ENCODE measurements at places on chromosomes 1 and 21.

GRCh38 chr1:6488602-6489382, 2.7 kb downstream of the PLEKHG5 start:
- no peak for DNase-seq

DNA sequence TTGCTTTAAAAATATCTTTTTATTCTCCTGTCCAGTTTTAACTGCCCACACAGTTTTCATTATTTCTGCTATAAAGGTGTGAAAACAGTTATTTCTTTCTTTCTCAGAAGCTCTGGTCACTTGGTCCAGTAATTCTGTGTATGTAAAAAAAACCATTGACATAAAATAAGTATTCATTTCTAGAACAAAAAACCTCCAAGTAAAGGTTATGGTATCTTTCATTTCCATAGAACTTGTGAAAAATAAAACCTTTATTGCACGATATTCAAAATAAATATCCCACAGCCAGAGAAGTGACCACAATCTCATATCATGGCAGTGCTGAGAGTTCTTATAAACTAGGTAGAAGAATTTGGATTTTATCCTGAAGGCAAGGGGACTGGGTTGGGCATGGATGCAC, 96.9 kb upstream of the TNFSF4 start:
- no peak for DNase-seq

DNA sequence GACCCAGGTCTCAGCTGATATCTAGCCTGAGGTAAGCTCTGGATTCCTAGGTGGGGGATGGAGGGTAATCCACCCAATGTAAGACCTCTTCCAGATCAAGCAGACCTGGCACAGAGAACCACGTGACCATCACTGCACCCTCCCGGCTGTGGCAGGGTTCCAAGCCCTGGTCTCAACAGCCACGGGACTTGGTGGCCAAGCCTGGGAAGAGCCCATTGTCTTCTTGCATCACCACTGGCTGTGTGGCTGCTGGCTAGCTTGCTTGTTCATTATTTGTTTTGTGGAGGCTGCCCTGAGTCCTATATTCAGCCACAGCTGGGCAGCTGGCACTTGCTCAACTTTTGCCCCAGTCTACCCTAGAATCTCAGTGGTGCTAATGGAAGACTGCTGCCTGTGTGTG, 24.1 kb upstream of the NFASC start:
- DNase-seq = no peak

DNA sequence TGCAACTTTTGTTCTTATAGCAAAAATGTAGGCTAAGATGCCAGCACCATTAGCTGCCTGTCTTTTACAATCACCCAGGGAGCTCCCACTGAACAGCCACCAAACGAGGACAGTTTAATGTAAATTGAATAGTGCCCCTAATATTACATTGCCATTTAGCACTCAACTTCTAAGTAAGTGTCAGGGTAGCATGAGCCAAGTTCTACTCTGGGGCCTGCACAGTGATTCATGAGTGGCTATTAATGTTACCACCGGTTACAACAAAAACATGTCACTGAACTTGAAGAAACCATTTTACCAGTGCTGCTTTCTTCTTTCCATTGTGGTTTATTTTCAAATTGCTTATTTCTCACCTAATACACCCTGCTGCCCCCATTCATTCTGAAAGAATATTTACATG, 295.6 kb upstream of the RRP15 start:
- DNase-seq = no peak

DNA sequence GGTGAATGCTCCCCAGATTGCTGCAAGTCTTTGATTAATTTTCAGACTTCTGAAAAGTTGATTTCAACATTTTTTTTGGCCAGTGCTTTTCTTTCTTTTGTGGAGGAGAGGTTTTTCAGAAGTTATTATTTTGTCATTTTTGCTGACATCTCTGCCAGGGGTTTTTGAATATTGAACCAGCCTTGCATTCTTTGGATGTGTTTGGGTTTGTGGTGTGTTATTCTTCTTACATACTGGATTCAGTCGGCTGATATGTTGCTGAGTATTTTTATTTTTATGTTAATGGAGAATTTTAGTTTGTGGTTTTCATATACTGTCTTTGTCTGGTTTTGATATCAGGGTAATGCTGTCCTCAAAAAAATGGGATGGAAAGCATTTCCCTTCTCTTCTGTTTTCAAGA, 25.3 kb downstream of the OBSCN start:
- DNase-seq = no peak
